ENCODE measurements at places on chromosomes 2 and 18.
A peak's percentile ranks its signal among the peaks of the same experiment; 100 is the strongest.

DNA sequence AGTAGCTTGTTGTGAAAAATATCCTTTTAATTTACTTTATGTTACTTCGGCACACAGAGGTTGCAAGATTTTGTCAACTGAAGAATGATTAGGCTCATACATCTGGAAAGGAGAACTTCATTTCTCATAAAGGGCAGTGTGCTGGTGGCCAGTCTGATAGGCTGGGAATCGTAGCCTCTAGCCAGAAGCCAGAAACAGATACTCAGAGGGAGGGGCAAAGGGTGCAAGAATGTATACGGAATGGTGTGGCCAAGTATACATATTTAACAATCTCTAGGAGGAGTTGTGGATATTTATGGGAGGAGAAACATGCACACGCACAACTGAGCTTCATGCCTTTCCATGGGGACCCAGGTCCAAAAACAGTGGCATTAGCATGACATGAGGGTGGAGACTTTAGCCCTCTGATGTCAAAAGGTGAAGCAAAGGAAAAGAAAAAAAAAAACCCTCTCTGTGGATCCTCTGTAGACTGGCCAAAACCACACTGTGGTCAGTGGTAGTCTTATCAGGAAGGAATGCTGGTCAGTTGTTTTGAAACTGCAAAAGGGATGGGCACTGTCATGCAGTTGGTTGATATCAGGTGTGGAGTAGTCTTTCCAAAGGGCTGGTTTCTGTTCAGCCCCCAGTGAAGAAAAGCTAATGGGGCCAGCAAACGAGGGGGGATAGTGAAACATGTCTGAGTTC is 34.9 kb upstream of the APCDD1 start:
- H3K27me3 ChIP-seq, result no peaks in the 10 kb centered on the region
- peaks cover 32% of the 10 kb centered on the region for H3K4me1 ChIP-seq
- no peak overlapping the region for H3K4me3 ChIP-seq
- peak; percentile 52 for DNase-seq

DNA sequence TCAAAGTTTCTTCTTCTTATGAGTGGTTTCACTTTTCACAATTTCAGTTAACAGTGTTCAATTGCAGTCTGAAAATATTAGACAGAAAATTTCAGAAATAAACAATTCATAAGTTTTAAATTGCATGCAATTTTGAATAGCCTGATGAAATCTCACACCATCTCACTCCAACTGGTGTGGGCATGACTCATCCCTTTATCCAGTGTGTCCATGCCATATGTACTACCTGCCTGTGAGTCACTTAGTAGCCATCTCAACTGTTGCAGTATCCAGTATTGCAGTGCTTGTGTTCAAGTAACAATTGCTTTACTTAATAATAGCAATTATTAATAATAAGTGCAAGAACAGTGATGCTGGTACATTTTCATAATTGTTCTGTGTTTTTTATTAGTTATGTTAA is 1202.5 kb downstream of the DSC3 start:
- H3K36me3 ChIP-seq, result no peaks in the 10 kb centered on the region
- peaks cover 14% of the 10 kb centered on the region for H3K4me1 ChIP-seq
- H3K27ac ChIP-seq, result peak overlapping the region; percentile 34
- no peaks in the 10 kb centered on the region for H3K27me3 ChIP-seq
- DNase-seq, result peak; percentile 90
- H3K4me3 ChIP-seq, result no peak overlapping the region

- no peak overlapping the region for H3K27ac ChIP-seq
- H3K27me3 ChIP-seq, result no peaks in the 10 kb centered on the region
- H3K36me3 ChIP-seq, result no peaks in the 10 kb centered on the region
- H3K4me1 ChIP-seq, result peaks cover 39% of the 10 kb centered on the region
These were observed 111.0 kb upstream of the MAP3K20 start for GRCh38 chr2:172964511-172965139.

DNA sequence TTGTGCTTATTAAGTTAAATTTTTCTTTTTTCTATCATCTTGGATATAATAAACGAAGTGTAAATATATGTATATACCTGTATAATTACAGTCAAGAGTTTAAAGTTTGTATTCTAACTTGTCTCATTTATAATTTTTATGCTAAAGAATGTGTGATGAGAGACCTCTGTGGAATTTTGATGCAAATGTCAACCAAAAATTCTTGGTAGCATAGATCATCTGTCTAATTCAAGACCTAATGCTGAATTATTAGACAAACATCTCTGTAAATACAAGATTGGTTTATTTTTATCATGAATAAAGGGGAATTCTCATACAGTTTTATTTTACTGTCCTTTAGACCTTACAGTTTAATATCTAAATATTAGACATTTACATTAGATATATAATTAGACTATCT is 149.2 kb upstream of the VWC2L start:
- peak; percentile 21 for DNase-seq
- peaks cover 26% of the 10 kb centered on the region for H3K4me1 ChIP-seq
- H3K27ac ChIP-seq, result no peak overlapping the region
- H3K36me3 ChIP-seq, result no peaks in the 10 kb centered on the region
- H3K27me3 ChIP-seq, result no peaks in the 10 kb centered on the region
- peak overlapping the region; percentile 44 for H3K4me3 ChIP-seq

DNA sequence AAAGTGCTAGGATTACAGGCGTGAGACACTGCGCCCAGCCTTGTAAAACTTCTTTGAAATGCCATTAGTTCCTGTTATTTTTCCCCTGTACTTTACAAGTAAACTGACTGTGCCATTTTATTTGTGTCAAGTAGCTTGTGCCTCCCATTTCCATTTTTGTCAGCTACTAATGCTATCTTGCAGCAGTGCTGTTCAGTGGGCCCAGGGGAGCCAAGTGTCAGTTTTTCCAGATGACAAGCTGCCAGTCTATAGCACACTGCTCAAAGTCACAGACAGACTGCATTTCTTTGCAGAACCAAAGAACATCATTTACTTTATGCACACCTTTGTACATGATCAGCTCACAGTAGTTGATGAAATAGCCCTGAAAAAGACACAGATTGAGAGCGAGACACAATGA is 901.3 kb upstream of the CDH2 start:
- H3K4me1 ChIP-seq, result no peaks in the 10 kb centered on the region
- no peak overlapping the region for H3K27ac ChIP-seq
- no peak overlapping the region for H3K4me3 ChIP-seq
- DNase-seq, result no peak
- no peaks in the 10 kb centered on the region for H3K27me3 ChIP-seq

DNA sequence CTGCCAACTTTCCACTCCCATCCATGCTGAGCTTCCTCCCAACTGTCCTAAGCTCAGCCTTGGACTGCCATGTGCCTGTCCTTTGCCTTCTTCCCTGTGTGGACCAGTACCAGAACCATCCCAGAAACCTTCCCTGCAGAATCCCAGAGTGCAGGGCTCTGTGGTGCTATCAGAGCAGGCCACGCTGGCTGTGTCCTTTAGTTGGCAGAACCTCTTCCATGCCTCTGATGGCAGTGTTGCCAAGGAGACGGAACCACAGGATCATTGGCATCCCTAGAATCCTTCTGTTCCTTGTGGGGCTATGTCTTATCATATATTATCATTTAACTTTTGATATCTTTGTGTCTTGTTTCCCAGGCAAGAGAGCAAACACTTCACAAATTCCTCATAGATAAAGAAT is 73.0 kb upstream of the NOSTRIN start:
- no peaks in the 10 kb centered on the region for H3K36me3 ChIP-seq
- H3K4me1 ChIP-seq, result peaks cover 3% of the 10 kb centered on the region
- no peak overlapping the region for H3K4me3 ChIP-seq
- no peaks in the 10 kb centered on the region for H3K27me3 ChIP-seq

DNA sequence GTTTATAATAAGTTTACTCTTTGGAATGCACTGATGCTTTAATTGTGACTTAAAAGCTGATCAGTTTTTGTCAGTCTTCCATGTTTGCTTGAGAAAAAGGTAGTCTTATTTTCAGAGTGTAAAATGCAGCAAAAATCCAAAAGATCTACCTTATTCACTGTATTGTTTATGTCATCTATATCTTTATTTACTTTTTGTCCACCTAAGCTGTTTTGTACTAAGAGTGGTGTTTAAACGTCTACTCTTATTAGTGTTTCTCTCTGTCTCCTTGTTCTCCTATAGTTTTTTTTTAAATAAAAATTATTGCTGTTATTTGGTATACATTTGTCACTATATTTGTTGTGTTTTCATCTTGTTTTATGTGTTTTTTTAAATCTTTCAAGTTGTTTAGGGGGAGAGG is 50.4 kb downstream of the VRK2 start:
- H3K27ac ChIP-seq, result no peak overlapping the region
- no peak for DNase-seq
- no peak overlapping the region for H3K4me3 ChIP-seq
- 0 out of 2 replicates have a peak, but pooled peaks cover 2% of the 10 kb centered on the region for H3K36me3 ChIP-seq

DNA sequence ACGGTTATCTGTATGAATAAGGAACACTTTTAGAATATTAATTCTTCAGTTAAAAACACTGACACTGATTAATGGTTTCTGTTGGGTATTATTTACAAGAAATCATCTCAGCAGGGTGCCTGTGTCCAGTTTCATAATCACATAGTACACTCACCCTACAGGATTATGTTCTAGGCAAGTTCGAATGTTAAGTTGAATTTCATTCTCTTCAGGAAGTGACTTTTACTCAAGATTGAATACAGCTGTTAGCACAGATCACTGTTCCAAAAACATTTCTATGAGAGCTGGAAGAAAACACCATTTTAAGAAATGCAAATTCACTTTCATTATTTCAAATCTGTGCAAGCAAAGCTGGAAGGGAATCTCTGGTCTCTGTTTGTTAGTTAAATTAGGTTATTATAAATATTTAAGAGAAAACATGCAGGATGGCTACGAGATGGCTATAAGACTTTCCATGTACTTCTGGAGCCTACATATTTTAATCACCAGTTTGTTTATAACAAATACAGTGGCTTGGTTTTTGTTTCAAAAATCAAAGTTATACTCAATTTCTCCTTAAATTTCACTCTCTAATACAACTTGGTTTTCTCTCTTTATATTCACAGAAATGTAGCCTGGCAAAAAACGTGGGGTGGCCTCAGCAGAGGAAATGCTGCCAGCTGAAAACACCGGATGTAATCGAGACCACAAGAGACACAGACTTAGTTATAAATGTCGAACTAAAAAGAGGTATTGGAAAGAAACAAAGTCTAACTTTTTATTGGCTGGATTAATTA is 65.8 kb downstream of the RBMS1 start:
- DNase-seq, result peak; percentile 86
- peaks cover 15% of the 10 kb centered on the region for H3K36me3 ChIP-seq
- no peaks in the 10 kb centered on the region for H3K27me3 ChIP-seq
- H3K27ac ChIP-seq, result peak overlapping the region; percentile 88
- H3K4me1 ChIP-seq, result peaks cover 63% of the 10 kb centered on the region
- peak overlapping the region; percentile 66 for H3K4me3 ChIP-seq

DNA sequence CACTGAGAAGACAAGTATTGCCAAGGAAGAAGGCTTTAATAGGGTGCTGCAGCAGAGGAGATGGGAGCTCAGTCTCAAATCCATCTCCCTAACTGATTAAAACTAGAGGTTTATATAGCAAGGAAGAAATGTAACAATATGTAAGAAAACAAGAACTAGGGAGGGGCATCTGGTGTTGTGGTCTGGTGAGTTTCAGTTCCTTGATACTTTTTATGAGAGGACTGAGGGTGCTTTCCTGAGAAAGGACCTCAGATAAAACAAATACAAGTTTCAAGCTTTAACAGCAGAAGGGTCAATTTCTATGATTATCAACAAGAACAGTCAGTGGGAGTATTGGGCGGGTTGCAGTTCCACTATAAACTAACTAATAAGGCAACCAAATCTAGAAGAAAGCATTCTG is 1967.5 kb downstream of the SUCLG1 start:
- H3K27ac ChIP-seq, result no peak overlapping the region
- no peaks in the 10 kb centered on the region for H3K36me3 ChIP-seq
- no peak overlapping the region for H3K4me3 ChIP-seq
